ENCODE measurements at places on chromosomes 2 and 18.

GRCh38 chr2:236776695-236777251 is 207.1 kb downstream of the ACKR3 start:
- DNase-seq, result peak; percentile 34

GRCh38 chr2:1406434-1406833 is 6.8 kb upstream of the TPO start:
- no peak for DNase-seq

DNA sequence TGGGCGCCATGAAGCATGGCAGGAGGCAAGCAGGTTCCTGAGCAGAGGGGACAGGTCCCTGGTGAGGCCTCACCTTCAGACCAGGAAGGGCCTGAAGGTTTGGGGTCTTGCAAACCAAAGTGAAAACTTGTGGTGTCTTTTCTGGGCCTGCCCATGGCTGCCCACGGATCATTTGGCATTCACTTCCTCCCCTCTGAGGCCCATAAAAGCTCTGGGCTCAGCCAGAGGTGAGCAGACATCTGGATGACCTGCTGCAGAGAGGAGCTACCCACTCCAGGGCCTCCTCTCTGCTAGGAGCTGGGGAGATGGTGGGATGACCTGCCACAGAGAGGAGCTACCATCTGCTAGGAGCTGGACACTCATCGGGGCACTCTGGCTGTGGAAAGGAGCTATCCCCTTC is 112.9 kb upstream of the TMEM18 start:
- DNase-seq, result no peak

- no peak for DNase-seq
Measured at GRCh38 chr2:23593752-23594459, 208.9 kb downstream of the KLHL29 start.

- DNase-seq, result no peak
Measured at GRCh38 chr2:21443494-21444105, 319.8 kb downstream of the TDRD15 start.

- DNase-seq, result no peak
Measured at GRCh38 chr18:63284173-63284799, 35.3 kb downstream of the BCL2 start.

- DNase-seq, result no peak
Measured at GRCh38 chr2:179751163-179751809, 110.1 kb downstream of the ZNF385B start.

- DNase-seq, result no peak
Measured at GRCh38 chr2:81355436-81355835, 1050.9 kb upstream of the LRRTM1 start.

- no peak for DNase-seq
Measured at GRCh38 chr2:156023229-156023869, 309.2 kb downstream of the NR4A2 start.

- no peak for DNase-seq
Measured at GRCh38 chr2:197985029-197985638, 180.7 kb downstream of the PLCL1 start.

- peak; percentile 14 for DNase-seq
Measured at GRCh38 chr18:58117786-58118403, 73.9 kb downstream of the NEDD4L start.

DNA sequence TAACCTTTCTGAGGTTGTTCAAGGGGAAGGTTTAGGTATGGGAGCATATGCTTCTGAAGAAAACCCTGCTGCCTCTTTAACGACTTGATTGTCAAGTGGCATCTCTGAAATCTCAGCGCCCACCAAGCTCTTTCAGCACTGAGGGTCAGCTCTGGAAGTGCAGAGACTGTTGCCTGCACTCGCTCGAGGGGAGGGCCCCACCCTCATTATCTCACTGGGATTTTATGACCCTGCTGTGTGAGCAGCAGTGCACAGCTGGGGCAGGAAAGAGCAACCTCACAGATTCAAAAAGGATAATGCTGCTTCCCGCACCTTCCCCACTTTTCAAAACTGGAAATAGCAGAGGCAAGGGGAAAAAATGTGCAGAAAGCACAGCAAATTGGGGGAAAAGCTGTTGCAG is 56.9 kb upstream of the SPRED2 start:
- DNase-seq, result no peak

DNA sequence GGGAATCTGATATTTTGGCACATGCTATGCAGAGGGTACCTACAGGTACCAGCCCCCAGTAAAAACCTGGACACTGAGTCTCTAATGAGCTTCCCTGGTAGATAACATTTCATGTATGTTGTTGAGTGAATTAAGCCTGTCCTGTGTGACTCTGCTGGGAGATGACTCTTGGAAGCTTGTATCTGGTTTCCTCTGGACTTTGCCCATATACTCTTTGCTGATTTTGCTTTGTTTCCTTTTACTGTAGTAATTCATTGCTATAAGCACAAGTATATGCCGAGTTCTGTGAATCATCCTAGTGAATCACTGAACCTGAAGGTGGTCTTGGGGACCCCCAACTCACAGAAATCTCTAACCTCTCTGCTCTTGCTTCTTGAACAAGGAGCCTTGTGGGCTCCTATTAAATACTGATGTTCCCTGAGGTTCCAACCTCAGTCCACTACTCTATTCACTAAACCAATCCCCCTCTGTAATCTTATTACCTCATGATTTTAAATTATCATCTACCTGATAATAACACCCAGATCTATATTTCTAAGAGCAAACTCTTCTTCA is 94.3 kb upstream of the WDSUB1 start:
- DNase-seq, result no peak

GRCh38 chr18:74942319-74942910 is 266.5 kb downstream of the PTGR3 start:
- DNase-seq, result no peak

DNA sequence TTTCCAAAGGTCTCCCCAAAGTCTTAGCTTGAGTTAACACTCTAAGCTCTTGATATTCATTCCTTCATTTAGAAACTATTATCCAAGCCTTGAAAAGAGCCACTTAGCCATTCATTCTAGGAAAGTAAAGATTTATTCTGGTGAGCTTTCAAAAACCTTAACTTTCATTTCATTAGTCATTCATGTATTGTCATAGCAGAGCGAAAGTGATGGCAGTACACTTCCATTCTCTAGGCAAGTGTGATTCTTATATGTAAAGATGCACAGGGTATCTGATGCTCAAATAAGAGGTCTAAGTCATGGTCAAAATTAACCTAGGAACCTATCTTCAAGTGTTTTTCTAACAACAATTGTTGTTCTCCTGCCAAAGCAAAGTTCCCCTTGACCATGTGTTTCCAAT is 553.0 kb upstream of the FANCL start:
- DNase-seq, result no peak

DNA sequence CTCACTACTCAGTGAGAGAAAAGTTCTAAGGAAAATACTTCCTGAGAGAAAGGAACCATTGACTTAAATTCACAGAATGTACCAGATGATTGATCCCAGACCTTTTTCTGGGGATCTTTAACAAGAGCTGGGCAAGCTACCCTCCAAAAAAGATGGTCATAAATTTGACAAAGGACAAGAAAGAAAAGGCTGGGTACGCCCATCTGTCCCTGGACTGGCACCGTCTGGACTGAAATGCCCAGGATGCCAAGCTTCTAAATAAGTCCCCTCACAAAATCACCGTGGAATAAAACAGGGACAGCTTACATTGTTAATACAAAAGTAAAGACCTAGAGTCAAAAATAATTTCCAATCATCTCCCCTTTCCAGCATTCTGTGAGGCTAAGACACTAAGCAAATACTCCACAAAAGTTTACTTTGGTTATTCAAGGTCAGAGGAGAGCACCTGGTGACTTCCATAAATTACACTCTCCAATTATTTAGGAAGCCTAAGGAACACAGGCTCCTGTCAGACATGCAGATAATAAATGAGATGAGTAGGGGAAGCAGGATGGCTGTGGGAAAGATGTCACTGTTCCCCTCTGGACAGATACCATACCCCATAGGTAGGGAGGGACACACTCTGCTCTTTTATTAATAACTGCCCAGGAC is 69.9 kb downstream of the UXS1 start:
- DNase-seq, result no peak

DNA sequence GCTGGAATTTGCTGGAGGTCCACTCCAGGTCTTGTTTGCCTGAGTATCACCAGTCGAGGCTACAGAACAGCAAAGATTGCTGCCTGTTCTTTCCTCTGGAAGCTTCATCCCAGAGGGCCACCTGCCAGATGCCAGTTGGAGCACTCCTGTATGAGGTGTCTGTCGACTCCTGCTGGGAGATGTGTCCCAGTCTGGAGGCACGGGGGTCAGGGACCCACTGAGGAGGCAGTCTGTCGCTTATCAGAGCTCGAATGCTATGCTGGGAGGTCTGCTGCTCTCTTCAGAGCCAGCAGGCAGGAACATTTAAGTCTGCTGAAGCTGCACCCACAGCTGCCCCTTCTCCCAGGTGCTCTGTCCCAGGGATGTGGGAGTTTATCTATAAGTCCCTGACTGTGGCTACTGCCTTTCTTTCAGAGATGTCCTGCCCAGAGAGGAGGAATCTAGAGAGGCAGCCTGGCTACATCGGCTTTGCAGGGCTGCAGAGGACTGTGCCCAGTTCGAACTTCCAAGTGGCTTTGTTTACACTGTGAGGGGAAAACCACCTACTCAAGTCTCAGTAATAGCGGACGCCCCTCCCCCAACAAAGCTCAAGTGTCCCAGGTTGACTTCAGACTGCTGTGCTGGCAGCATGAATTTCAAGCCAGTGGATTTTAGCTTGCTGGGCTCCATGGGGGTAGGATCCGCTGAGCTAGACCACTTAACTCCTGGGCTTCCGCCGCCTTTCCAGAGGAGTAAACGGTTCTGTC is 301.1 kb downstream of the ERBB4 start:
- DNase-seq, result no peak

GRCh38 chr2:63046961-63047320 is 3.7 kb upstream of the OTX1 start:
- no peak for DNase-seq

DNA sequence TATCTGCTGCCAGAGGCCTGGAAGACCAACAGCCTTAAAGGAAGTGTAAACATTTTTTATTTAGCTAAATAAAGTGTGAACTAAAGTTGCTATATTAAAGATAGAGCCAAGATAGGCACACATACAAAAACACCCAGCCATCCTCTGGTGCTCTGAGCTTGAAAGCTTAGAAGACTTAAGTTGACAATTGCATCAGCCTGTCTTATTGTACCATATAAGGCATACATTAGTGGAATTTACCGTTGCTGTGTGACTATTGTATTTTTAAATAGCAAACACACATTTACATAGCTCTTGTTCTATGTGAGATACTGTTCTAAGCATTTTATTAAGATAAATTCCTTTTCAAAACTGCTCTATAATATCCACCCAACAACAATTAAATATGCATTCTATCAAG is 736.6 kb upstream of the ZEB2 start:
- no peak for DNase-seq

DNA sequence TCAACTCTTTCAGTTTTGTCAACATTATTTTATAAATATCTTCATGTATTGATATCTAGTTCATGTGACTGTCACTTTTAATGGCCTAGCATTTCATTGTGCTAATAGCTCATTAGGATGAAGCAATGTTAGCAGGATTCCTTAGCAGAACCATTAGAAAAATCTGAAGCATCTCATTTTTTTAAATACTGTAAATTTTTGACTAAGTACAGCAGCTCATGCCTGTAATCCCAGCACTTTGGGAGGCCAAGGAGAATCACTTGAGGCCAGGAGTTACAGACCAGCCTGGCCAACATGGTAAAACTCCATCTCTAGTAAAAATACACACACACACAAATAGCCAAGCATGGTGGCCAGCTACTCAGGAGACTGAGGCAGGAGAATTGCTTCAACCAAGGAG is 15.6 kb upstream of the ANTXR1 start:
- DNase-seq, result no peak

DNA sequence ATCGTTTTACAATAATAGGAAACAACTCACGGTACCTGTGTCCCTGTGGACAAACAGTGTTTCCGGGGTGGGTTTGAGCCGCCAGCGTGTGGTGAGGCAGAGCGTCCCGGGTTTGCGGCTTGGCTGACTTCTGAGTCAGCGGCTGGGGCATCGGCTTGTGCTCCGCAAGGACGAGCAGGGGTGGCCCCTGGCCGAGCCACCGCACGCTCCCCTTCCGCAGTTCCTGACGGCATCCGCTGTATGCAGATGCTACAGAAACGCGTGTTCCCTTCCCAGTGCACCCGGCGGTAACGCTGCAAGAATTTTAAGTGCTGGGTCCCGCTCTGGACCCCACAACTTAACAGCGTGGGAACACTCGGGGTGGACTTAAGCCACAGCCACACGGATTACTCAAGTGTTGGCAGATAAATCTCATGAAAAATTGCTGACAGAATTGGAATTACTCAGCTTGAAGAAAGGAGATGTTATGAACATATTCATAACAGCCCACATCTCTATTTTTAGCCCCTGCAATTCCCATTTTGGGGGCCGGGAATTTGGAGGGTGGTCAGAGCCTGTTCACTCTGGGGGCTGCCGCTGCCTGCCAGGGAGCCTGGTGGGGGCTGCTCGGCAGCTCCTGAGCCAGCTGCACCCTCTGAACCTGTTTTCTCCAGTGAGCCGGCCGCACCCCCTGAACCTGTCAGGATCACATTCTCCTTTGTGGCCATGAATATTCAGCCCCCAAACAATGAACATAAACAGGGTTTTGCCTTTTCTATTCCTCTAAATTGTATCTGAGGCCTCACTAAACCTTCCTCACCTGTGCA is 12.6 kb upstream of the KCNG2 start:
- no peak for DNase-seq

- no peak for DNase-seq
Measured at GRCh38 chr2:208210688-208211451, 21.0 kb upstream of the C2orf80 start.

DNA sequence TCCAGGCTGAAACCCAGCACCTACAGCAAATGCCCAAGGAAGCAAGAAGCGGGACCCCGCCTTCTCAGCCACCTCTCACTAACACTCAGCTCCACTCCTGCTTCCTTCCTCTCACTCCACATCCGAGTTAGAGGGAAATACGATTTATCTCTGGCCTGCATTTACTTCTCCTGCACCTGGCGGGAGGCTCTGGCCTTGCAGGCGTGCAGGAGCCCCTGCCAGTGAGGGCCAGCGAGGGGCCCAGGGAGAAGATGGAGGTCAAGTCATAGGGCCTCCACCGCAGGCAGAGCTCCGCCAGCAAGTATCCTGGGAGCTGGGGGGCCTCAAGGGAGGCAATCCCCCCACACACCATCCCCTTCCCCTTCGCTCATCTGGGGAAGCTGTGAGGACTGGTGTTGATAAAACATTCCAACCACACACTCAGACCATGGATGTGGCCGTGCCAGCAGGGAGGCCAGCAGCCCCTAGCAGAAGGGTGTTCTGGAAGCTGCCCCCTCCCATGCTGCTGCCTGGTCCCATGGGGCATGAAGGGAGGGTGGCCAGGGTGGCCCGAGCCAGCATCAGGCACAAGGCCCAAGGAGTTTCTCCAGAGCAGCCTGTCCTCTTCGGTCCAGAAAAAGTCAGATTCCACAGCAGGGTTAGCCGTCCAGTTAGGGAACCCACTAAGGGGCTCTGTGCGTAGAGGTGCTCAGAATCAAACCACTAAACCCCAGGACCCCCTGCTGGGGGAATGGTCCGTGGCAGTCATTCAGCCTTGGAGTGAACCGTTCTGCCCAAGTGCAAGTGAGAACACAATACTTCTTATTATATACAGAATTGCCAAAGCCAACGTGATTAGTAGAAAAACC is 91.2 kb downstream of the HDAC4 start:
- DNase-seq, result no peak
